Stimulated activated CD4-positive, alpha-beta T cell treated with anti-CD3 and anti-CD28 coated beads, Interleukin-1b, Interleukin-23, amount 100 ng/mL, for 48 hours (primary cell): ENCODE measurements at places on chromosomes 7 and 10.

DNA sequence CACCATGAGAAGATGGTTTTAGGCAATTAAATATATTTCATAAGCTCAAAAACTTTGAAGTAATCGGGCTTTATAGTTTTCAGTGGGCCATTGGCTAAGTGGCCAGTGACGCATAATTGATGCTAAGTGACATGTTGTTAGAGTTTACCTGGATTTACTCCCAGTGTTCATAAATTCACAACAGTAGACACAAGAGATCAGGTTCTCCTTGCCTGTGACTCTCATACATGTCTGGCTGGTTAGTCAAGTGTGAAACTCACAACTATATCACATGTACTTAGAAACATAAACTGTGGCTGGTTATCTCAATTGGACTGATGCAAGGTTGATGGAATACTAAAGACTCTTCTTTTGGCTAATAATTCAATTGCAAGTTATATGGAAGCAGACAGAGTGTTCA lies 26.2 kb downstream of the ASB15 start:
- no peak for DNase-seq

- no peak for DNase-seq
These were observed 174.8 kb upstream of the KAT6B start for GRCh38 chr10:74651565-74651964.

GRCh38 chr10:11655836-11656235 lies 44.4 kb upstream of the USP6NL start:
- no peak for DNase-seq

DNA sequence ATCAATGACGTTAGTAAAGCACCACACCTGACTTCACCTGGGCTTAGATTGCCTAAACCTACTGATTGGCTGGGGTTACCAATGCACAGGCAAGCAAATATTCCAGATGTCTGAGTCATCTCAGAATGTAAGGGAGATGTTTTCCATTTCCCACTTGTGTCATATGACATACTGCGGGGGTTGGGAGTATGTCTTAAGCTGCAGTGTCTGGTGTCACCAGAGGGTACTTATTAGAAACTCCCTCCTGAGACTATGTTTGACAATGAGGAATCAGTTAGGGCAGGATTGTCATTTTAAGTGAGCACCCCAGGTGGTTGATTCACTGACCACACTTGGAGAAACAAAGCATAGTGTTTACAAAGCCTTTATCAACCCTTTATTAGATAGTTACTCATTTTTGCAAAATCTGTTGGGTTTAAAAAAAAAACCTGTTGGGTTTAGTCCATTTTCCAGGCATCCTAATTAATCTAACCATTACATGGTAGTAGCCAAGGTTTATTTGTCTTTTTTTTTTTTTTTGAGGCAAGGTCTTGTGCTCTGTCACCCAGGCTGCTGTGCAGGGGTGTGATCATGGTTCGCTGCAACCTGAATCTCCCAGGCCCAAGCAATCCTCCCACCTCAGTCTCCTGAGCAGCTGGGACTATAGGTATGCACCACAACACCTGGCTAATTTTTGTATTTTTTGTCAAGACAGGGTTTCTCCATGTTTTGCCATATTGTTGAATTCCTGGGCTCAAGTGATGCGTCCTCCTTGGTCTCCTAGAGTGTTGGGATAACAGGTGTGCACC lies 72.5 kb downstream of the CDK6 start:
- no peak for DNase-seq

- DNase-seq: no peak
These were observed 85.5 kb downstream of the SLC25A13 start for GRCh38 chr7:96236198-96237039.
